ENCODE measurements at places on chromosomes 16 and 17. TPM values are rescaled to one million over a fixed set of nuclear protein-coding genes. Genes with fewer than 3 reads are reported as not detected.

GRCh38 chr17:31048780-31049179 is 46.0 kb upstream of the NF1 start:
- no peak for DNase-seq

DNA sequence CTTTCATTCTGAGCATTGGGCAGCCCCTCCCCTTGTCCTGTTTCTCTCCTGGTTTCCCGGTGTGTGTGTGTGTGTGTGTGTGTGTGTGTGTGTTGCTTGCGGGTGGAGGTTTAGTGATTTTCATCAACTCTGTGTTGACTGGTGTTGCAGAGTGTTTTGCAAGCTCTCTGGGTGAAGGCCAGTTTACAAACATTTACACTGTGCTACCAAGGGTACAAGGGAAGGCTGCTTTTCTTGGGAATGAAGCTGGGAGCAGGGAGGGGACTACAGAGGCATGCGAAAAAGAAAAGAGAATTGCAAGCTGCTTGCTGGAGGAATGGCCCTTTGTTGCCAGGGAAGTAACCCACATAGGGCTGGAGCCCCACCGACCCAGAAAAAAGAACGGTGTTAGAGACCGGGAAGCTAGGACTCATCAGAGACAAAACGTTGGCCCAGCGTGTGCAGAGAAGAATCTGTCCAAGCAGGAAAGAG is 29.6 kb downstream of the HS3ST3B1 start:
- DNase-seq, result no peak

DNA sequence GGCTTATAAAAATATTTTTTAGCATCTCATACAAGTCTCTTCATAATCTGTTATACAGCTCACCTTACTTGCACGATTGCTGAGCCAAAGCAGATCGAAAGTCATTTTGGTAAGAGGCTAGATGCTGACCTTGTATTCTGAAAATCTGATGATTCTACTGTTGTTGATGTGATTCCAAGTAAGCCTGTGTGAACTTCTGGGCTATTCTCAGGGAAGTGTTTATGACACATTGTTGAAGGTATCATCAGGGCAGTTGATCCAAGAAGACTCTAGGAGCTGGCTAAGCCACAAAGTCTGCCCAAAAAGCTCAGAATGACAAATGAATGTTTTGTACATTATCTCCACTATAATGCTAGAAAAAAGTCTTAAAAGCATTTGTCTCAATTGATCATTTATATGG is 16.0 kb downstream of the OMG start:
- no peak for DNase-seq

The CYGB gene
- polyA plus RNA-seq, result 11.1 TPM

The KPNB1 gene
- 270 TPM for polyA plus RNA-seq
